ENCODE measurements at places on chromosomes 1 and 21. TPM values are rescaled to one million over a fixed set of nuclear protein-coding genes. Genes with fewer than 3 reads are reported as not detected.

DNA sequence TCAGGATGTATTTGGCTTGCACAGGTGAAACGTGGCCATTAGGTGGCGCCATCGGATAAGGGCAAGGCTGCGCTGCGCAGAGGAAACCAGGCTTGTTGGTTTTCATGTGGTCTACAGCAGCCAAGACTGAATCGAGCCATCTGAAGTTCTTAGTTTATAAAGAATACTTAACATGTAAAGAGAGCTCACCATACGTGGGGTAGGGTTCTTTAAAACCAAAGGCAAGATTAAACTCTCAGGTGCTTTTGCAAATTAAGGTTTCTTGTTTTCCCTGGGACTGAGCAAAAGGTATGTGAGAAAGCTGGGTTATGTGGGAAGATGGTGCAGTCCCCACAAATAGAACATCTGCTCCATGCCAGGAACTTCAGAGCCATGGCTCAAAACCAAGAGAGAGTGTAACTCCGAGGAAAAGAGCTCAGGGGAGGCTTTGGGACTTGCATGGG is 9.3 kb downstream of the MASP2 start:
- peak; percentile 68 for DNase-seq

DNA sequence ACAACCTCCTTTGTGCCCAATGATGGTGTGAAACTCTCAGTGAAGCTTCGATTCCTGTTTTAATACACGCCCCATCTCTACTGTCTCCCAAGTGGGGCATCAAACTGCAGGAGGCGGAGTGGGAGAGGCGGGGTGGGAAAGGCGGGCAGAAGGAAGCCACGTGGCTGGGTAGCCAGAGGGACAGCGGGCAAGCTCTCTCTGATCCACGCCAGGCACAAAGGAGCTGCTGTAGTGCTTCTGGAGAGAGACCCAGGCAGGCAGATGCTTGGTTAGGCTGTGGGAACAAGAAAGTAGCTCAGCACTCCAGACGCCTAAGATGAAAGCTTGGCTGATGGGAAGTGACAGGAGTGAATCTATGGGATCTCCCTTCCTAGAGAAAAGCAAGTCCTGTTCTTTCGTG is 25.7 kb downstream of the TRIM67 start:
- no peak for DNase-seq

DNA sequence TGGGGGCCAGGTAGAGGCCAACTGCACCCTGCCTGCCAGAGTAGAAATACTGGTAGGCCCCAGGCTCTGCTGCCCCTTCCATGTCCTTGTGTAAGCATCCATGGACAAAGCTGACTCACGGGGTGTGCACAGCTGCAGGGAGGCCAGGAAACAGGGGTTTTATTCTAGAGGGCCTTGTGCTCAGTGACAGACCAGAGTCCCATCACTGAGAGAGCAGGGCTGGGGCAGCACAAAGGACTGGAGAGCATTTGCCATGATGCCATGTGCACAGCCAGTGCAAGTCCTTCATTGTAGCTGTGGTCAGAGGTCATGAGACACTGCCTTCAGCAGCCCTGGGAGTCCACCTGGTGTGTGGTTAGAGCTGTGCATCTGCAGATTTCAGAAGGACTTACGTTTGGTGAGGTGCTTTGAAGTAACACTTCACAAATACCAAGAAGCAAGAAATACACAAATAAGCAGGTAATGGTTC is 8.1 kb downstream of the ARF1 start:
- no peak for DNase-seq

- DNase-seq: peak; percentile 79
These were observed 144.4 kb downstream of the PTBP2 start for GRCh38 chr1:96865731-96866685.

DNA sequence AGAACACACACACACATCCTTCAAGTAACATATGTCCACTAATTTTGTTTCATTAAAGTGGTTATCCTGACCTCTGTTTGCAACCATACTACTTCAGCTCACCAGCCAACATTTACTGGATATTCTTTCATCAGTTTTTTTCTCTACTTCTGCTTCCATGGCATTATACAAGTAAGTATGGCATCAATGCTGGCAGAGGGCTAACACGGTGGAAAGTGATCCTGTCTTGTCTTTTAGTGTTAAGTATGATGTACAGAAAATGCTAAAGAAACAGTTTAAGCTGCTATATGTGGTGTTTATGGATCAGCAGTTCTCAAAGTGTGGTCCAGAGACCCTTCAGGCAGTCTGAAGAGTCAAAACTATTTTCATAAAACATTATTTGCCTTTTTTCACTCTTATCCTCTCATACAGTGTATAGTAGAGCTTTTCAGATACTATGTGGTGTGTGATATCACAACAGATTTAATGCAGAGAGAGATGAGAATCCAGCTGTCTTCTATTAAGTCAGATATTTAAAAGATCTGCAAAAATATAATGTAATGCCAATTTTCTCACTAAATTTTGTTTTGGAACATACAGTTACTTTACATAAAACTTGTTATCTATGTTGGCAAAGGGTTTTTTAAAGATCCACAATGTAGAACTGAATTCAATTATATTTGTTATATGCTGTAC is 46.6 kb downstream of the FOXJ3 start:
- DNase-seq: no peak

DNA sequence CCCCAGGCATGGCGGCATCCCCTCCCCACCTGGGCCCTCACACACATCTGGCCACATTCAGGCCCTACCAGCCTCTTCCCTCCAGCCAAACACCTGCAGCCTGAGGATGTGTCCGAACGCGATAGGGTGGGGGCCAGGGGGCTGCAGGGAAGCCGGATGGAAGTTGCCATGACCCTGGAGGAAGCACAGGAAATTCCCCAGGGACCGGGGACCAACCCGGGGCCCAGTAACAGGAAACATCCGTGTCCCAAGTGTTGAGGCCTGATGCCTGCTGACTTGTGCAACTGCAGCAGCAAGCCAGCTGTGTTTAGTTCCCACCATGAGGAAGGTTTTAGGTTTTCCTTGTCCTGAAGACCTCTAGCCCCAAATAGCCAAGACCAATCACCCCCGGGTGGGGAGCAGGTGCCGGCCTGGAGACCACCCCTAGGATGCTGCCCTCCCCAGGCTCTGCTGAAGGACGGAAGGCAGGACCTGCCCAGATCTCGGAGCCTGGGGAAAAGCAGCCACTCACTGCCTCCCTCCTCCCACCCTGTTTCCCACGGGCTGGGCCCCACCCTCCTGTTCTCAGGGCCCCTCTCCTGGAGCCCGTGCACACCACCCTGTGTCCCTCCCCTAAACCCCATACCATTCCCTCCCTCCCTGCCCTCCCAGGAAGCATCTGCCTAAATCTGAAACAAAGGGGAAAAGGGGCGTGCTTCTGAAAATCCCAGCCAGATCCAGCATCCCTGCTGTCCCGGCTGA is 29.8 kb downstream of the MEGF6 start:
- no peak for DNase-seq

Gene C1orf141
- polyA plus RNA-seq: not detected

DNA sequence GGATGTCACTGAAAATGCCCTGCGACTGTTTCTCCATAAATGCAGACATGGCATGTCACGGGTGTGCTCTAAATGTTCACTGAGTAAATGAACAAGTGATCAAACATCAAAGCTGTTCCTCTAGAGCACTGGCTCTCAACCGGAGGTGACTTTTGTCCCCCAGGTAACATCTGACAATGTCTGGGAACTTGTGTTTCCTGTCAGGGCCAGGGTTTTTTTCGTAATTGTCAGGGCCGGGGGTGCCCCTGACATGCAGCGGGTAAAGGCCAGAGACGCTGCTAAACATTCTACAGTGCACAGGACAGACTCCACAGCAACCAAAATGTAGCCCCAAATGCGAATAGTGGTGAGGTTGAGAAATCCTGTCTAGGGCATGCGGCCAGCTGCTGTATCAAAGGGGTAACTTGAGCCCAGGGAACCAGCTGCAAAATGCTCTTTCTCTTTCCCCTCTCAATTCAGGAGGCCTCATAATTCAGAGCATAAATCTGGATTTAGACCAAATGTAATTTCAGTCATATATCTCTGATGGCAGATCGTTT is 2.0 kb downstream of the ALDH4A1 start:
- DNase-seq: no peak

Gene REG4
- polyA plus RNA-seq: 0.08 TPM

Gene LYPD8
- polyA plus RNA-seq: not detected

DNA sequence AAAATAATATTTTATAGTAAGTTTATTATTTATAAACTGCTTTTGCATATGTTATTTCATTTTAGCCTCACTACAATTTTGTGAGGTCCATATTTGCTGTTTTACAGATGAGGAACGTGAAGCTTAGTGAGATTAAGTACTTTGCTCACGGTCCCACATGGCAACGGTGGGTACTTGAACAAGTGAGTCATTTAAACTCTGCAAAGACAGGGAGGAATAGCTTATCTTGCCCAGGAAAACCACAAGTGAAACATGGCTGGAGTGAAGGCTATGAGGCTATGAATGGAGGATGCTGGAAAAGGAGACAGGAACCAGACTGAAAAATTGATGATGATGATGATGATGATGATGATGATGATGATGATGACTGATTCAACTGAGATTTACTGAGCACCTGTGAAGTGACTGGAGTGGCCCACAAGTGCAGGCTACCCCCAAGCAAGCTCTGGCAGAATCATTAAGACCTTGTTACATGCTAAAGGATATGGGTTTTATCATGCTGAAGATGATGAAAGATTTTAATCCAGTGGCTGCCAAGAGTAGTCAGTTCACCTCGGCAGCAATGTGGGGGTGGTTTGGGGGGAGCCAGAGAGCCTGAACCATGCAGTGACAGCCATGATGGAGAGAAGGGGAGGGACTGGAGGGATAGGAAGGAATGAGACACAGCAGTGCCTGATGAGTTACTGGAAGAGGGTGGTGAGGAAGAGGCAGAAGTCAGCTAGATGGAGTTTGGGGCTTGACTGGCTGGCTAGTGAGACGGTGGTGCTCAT is 1.4 kb upstream of the ABCA4 start:
- DNase-seq: no peak

DNA sequence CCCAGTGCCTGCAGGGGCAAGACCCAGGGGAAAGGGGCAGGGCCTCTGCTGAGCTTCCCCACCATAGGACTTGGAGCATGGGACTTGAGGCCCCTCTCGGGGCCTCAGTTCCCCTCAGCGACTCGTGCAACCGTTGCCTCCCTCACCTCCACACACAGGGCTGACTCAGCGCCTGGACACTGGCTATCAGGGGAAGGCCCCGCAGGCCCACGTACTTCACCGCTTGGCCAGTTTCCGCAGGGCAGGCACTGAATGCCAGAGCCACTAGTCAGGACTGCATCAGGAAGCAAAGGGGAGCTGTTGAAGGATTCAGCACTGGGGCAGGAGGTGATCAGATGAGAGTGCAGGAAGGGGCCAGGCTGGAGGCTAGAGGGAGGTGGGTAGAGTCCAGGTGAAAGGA is 15.5 kb upstream of the FAM131C start:
- peak; percentile 88 for DNase-seq

DNA sequence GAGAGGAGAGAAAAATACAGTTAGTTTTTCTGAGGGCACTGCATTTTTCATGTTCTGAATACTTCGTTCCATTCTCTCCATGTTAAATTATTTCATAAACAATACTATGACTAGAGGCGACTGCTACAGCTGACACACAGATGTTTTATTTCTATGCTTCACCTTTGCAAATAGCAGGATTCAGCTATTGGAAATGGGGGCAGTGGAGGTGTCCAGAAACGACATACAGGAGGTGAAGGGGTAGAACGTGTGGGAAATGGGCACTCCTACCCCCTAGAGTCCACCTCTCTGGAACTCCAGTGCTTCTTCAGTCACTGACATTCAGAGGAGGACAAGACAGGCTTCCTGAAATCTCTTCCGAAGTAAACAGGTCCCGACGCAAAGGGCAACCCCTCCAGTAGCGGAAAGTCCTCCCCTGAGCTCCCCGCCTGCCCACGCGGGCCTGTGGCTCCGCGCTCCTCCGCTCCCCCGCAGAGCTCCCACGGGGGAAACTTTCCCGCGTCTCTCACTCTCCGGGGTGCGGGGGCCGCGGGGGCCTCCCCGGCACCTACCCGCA is 480 bp downstream of the DPYD start:
- peak; percentile 58 for DNase-seq

DNA sequence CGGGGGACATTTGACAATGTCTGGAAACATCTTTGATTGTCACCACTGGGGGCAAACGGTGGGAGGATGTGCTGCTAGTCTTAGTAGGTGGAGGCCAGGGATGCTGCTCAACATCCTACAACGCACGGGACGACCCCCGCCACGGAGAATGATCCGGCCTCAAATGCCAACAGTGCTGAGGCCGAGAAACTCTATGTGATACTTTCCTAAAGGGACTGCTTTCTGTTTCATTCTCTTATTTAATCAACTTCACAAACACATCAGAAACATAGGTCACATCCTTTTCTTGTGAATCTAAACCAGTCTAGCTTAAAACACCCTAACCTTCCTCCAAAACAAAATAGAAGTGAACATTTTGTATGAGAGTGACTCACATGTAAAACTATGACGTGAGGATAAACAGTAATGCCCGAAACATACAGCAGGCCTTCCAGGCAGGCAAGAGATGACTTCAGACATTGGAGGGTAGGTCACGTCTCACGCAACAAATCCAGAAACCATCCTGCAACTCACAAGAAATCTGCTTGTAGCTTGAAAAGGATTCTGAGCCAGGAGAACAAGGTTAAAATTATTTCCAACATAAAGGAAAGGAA is 37.2 kb upstream of the ETS2 start:
- DNase-seq: peak; percentile 66

Gene UTS2
- not detected for polyA plus RNA-seq

- peak; percentile 67 for DNase-seq
These were observed 953 bp upstream of the BRWD1 start for GRCh38 chr21:39314143-39315027.

GRCh38 chr1:116020668-116021272 is 44.5 kb downstream of the SLC22A15 start:
- DNase-seq: peak; percentile 39

Gene HLX
- 0.12 TPM for polyA plus RNA-seq

DNA sequence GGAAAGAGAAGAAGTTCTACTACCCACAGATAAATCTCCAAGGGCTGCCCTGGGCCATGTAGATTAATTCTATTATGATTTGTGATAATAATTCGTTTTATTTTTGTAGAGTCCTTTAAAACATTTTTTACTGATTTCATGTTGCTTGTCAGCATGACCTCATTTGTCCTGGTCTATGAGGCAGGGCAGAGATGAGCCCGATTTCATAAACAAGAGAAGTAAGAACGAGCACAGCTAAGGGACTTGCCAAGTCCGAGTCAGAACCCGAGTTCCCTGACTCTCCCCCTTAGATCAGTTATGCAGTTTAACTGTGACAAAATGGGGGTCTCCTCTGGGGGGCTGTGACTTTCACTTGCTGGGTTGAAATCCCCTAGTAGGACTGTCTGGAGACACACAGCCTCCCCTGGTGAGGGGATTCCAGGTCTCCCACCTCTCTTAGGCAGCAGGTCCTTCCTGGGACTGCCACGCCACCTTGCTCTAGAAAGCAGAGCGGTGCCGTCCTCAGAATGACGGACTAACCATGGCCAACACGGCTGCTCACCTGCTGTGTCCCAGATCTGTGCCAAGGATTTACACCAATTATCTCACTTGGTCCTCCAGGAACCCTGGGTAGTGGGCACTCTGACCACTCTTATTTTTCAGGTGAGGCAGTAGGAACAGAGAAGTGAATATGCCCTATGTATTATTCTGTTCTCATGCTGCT is 31.0 kb upstream of the SOX13 start:
- no peak for DNase-seq

Data from mammary epithelial cell (primary cell).